Activated CD4-positive, CD25-positive, alpha-beta regulatory T cell (primary cell): ENCODE measurements at places on chromosomes 5 and 9.

DNA sequence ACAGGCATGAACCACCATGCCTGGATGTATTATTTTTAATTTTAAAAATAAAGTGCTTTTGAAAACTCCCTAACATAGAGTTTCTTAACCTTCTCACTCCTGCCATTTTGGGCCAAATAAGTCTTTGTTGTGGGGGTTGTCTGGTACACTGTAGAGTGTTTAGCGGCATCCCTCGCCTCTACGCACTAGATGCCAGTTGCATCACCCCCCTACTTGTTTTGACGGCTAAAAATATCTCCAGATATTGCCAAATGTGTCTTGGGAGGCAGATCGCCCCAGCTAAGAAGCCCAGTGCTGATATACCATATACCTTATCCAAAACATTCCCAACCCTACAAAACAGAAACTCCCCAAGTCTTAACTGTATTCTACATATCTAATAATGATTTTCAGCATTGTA, 54.6 kb downstream of the SCAI start:
- DNase-seq: no peak

- no peak for DNase-seq
These were observed 94.5 kb downstream of the PDE4D start for GRCh38 chr5:59798862-59799667.

- no peak for DNase-seq
These were observed 22.3 kb downstream of the PSMB7 start for GRCh38 chr9:124392871-124393460.

- DNase-seq: no peak
These were observed 62.8 kb downstream of the SV2C start for GRCh38 chr5:76145945-76146344.

GRCh38 chr9:123465304-123465703, 109.3 kb downstream of the CRB2 start:
- no peak for DNase-seq

DNA sequence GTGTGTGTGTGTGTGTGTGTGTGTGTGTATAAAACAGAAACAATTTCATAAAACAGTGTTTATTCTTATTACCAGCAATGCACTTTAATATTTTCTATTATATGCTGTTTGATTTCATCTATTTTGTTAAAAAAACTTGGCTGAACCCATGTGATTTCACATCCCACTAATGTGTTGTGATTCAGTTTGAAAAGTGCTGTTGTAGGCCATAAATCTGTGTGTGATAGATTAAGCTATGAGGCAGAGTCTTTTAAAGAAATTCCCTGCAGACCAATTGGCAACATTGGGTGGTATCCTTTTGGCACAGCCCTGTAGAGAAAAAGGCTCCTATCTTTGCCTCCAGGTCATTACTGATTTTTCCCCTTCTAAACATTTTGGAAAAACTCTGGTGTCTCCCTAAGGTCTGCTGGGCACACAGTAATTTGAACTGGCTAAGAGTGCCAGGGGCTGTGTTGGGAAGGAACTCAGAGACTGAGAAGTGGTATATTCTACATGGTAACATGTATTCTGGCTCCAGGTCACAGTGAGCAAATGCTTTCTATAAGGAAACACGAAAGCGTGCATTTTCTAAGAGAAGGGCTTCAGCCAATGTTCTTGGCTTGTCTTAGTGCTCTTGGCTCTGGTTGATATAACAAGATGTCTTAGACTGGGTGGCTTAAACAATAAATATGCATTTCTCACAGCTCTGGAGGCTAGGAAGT, 4.5 kb downstream of the CAMK4 start:
- DNase-seq: no peak

GRCh38 chr9:101702257-101702656, 36.2 kb downstream of the GRIN3A start:
- no peak for DNase-seq

DNA sequence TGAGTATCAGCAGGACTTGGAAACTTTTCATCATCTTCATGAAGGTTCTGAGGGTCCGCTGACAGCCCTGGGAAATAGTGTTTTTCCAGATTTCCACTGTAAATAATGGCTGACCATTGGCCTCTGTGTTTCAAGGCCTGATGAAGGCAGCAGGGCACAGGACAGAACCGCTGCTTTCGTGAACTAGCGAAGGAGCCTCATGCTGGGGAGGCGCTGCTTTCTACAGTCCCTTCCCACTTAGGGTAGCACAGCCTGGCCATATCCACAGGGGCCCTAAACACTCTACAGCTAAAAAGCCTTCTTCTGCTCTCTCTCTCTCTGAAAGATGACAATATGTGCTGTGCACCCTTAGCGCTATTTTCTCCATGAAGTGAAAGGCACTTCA, 118.2 kb downstream of the MED27 start:
- no peak for DNase-seq
